Fibroblast of skin of left biceps (primary cell): ENCODE measurements at places on chromosomes 13 and 19.

DNA sequence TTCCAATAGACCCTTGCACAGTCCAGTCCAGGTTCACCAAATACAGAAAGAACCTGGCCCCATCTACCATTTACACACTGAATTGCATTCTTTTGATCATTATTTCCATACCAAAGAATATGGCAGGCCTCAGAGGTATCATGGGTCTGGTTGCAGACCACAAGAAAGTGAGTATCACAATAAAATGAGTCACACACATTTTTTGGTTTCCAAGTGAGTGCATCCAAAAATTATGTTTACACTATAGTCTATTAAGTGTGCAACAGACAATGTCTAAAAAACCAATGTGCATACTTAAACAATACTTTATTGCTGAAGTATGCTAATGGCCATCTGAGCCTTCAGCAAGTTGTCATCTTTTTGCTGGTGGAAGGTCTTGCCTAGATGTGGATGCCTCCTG, 105.3 kb downstream of the SPACA7 start:
- no peak for DNase-seq

GRCh38 chr13:33797622-33798021, 20.3 kb upstream of the RFC3 start:
- DNase-seq = no peak

DNA sequence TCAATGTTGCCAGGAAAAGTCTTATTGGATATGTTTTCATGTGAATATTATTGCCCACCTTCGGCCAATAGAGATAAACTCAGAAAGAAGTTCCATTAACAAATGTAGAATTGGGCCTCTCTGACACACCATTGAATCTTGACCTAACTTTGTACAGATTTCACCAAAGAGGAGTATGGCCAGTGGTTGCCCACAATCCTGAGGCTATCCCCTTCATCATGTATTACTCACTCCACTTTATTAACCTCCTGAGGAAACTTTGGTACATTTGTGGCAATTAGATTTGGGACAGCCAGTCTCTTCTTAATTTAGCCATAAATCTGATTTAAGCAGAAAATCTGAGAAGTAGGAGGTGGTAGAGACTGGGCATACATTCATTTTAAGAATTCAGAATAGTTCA, 53.3 kb upstream of the POSTN start:
- DNase-seq = no peak

DNA sequence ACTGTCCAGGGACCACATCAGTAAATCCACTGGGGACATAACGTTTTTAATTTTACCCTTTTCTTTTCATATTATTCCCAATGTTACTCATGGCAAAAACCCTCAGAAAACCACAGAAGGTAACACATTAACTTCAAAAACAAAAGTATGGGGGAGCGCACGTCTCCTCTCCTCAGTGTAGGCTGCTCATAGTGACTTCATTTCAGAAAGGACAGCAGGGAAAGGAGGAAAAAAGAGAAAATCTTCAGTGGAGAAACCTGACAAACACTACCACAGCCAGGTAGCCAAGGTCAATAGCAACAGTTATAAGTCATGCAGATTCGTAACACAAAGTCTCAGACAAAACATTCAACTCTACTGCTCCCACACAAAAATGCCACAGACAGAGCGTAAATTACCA, 21.4 kb downstream of the DZIP1 start:
- no peak for DNase-seq

DNA sequence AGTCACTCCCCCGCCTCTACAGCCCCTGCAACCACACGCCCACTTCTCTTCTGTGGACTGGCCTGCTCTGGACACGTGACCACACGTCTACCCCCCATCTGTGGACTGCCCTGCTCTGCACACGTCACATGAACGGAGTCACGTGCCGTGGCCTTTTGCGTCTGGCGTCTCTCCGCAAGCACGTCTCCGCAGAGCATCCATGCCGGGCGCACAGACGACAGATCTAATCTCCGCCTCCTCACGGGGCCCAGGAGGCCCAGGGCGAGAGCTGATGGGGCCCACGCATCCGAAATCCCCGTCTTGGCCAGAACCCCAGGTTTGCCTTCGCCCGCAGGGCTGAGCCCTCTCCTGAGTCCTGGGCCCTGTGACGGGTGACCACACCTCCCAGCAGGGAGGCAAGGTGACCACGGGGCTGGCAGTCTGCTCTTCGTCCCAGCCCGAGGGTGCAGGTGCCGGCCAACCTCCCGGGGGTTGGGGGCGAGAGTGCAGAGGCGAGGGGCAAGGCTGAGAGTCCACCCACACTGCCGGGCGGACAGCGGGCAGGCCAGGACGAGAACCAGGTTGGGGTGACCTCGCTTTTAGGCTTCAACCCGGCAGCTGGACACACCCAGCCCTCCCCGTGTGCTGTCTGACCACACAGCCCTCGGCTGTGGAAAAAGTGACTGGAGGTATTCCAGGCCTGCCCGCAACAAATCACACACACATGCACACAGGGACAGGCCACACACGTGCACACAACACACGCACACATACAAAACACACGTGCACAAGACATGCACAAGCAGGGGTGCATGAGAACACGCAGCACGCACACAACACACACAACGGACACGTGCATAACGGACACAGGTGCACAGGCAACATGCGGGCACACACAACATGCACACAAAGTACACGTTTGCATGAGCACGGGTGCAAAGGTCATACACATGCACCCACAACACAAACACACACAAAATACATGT, 3.9 kb downstream of the SBNO2 start:
- DNase-seq = no peak

DNA sequence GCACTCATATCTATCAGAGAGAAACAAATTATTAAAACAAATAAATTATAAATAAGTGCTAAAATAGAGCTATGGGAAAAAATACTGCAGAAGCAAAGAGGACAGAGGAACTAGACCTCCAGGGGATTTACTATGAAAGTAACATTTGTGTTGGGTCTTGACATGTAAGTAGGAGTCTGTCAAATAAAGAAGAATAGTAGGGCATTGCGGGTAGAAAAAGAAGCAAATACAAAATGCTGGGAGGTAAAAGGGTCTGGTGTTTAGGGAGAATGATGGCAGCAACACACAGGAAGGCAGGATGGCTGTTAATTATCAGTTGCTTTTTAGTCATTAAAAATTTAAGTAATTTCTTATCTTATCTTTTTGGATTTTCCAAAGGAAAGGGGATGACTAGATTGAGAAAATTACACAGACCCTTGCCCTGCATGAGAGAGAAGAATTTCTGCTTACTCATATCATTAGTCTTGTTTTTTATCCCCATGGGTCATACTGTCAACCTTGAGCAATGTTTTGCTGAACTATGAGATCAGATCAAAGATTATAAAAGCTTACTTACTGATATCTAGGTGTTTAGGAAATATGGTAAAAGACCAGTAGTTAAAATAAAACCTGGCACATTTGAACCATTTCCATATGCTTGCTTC, 472.7 kb downstream of the DIAPH3 start:
- DNase-seq = no peak

DNA sequence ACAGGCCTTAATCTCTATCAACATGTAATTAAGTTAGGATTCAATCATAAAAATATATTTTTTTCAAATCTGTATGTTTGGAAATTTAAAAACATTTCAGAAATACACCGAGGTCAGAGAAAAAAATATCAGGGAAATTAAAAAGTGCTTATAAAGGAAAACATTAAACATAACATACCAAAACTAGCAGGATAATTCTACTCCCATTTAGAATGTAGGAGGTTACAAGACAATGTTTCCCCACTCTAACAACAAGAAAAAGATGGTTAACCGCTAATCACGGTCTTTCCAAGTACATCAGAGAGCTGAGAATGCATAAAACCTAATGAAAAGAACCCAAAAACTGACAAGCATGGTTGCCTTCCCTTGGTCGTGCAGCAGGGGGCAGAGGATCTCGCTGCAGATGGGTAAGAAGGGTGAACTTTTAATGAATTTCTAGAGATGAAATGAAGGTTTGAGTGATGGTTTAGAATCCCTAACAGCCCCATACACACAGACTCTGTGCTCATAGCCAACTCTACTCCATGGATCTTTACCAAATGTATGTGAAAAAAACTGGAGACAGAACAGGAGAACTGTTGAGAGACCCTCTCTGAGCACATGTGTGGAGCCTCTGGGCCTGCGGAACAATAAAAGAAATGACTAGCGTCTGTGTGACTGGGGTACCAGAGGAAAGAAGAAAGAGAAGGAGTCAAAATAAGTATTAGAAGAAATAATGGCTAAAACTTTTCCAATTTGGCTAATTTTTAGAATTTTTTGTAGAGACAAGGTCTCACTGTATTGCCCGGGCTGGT, 51.3 kb upstream of the LSM14A start:
- DNase-seq = no peak

DNA sequence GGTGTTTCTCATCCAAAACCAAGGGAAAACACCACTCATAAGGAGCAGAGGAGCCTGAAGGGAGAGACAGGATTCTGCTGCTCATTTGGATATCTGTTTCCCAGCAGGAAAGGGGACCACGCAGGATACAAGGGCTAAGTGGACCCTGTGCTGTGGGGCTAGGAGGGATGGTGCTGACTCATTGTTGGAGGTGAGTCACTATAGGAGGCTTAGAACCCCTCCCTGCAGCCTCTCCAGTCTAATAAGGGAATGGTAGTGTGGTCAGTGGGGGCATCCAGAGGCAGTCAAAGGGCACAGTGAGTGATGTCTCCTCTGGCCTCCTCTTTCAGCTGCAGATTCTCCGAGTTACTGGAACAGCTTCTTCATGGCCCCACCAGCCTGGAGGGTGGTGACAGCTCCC, 442.3 kb downstream of the TUBA3C start:
- DNase-seq = no peak

- DNase-seq = no peak
Measured at GRCh38 chr19:58046856-58047255, 12.2 kb upstream of the ZNF135 start.

- no peak for DNase-seq
Measured at GRCh38 chr13:80033951-80034350, 307.0 kb downstream of the SPRY2 start.

GRCh38 chr13:63010072-63010658, 1594.5 kb upstream of the PCDH20 start:
- DNase-seq = no peak

DNA sequence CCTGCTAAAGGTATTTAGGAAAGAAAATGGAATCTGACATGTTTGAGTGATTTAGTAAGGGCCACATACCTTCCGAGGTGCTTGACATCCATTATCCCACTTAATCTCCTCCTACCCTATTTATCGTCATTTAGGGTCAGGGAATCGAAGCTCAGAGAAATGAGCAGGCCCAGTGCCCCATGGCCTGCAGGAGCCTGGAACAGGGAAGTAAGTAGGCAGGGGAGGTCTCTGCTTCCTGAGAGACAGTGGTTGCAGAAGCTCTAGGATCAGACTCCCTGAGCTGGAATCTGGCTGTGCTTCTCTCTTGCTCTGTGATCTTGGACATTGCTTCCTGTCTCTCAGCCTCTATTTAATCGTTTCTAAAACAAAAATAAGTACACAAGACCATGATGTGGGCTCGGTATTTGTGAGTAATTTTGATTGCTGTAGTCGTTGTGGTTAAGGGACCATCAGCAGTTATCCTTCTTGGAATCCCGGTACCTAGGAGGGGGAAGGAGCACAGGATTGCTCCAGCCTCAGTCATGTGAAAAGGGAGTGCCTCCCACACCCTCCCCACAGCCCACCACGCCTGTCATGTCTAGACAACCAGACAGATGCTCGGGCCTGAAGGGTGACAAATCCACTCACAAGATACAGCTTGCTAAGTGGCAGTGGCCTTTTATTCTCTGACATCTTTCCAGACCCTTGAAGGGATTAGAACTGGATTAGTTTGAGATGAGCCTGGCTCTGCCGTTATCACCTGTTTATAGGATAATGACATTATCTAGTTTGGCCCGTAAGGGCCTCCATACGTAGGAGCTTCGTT, 169.2 kb upstream of the TSHZ3 start:
- DNase-seq = no peak

GRCh38 chr19:44642377-44642776, 1.3 kb upstream of the PVR start:
- DNase-seq = no peak

DNA sequence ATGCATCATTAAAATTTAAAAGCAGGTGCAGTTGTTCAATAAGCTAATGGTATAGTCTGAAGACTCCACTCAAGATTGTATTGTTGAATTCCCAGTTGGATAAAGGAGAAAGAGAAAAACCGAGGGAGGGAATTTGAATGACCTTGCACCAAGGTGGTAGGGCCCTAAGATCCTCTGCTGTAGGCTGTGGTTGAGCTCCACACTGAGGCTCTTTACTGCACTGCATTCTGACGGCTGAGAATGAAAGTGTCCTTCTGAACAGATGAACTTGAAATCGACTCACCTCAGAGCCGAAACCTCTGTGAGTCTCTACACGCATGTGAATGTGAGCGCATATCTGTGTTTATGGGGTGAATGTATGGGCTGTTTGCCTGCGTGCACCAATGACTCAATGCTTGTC, 388.9 kb upstream of the DACH1 start:
- no peak for DNase-seq

- DNase-seq = no peak
Measured at GRCh38 chr13:98649861-98650260, 73.0 kb upstream of the STK24 start.

DNA sequence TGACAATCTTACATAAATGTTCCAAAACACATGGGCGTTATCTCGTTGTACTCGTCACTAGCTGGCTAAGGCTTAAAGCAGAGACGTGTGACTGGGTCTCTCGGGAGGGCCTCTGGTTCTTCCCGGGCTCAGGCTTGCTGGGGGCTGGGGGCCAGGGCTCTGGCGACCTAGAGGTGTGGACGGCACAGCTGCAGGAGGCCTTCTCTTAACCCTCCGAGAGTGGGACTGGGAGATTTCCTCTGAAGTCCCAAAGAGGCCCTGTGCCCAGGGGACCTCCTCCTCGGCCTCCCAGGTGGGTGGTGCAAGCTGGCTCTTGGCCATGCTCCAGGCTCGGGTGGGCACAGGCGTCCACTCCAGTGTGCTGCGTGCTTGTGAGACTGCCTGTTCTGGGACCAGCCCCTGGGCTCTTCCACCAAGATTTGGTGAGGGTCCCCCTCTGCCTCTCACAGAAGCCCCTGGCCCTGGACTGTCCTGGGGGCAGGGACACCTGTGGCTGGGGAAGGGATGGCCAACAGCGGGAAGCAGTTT, 2.2 kb downstream of the CAPS start:
- no peak for DNase-seq

DNA sequence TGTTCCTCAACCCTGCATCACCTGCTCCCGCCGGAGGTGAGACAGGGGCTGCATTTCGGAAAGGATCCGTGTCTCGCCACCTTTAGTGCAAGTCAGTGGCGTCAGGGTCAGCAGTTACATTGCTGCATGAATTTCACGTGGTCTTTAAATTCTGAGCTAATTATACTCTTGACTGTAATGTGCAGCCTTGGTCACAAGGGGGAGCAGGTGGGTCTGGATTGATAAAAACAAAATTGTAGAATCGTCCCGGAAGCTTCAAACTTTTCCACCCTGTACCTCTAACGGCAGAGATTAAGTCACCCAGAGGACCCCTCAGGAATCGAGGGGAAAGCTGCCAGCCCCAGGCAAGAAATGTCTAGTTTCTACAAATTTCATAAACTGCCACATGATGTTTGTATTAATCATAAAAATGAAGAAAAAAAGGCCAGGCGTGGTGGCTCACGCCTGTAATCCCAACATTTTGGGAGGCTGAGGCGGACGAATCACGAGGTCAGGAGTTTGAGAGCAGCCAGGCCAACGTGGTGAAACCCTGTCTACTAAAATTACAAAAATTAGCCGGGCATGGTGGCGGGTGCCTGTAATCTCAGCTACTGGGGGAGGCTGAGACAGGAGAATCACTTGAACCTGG, 20.2 kb downstream of the BBC3 start:
- no peak for DNase-seq
